ENCODE measurements at places on chromosomes 4 and X. TPM values are rescaled to one million over a fixed set of nuclear protein-coding genes. Genes with fewer than 3 reads are reported as not detected.

Gene CLCN4
- 3.1 TPM for total RNA-seq

Gene EREG
- 0.04 TPM for total RNA-seq

Gene SOX3
- total RNA-seq, result not detected

Gene TBC1D9
- 13.6 TPM for total RNA-seq

Gene XKRX
- total RNA-seq, result not detected

Gene UGT2B10
- total RNA-seq, result not detected

Gene UGT2B7
- total RNA-seq, result 1.6 TPM

Gene HSFX2
- not detected for total RNA-seq

Gene PRRG3
- total RNA-seq, result not detected

Gene TMSB15C
- 0.56 TPM for total RNA-seq

Gene PNMA5
- total RNA-seq, result not detected

Gene ESX1
- total RNA-seq, result not detected

Gene ZAR1
- 1.1 TPM for total RNA-seq

Gene ING2
- total RNA-seq, result 28.9 TPM

Gene CPLX1
- total RNA-seq, result 0.05 TPM

Gene BEX3
- 209 TPM for total RNA-seq

Gene FGD1
- 2.9 TPM for total RNA-seq

Gene CHRNA9
- 0.49 TPM for total RNA-seq

Gene PF4V1
- not detected for total RNA-seq

Gene NALF2
- 0.27 TPM for total RNA-seq

Gene SERTM2
- total RNA-seq, result not detected

Gene TSPAN6
- 9.9 TPM for total RNA-seq

Gene SLC9A6
- total RNA-seq, result 5.2 TPM

Gene ADGRG2
- total RNA-seq, result not detected

Gene CFP
- 0.58 TPM for total RNA-seq

Gene NOX1
- total RNA-seq, result not detected

Gene EGF
- 0.57 TPM for total RNA-seq
